ENCODE measurements at places on chromosomes 12 and 14.

DNA sequence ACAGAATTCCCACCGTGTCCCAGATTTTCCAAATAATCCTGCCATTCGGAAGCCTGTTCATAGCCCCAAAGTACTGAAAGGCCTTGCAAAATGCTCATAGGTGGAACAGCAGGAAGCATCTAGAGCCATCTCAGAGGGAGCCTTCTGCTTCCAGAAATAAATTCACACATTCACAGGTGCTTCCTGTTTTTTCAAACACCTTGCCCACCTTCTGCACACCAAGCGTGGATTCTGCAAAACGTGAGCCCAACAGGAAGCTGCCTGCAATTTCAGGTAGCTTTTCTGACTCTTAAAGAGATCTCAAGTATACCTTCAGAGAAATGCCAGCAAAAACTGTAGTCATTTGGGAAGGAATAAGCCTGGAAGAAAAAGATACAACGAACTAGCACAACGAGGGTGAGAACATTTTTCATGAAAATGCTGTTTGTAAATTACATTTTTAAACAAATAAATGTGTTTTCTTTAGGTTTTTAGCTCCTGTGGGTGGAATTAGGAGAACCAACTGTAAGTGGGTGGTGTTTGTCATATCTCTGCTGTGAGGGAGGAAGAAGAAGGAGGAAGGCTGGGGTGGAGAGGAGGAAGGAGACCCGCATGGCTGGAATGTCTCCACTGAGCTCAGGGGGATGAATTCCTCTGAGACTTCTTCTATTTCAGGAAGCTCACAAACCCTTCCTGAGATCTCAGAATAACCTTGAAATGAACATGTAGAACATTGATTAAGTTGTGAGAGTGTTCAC, at the start of gene IFNG-AS1:
TSS of gene IFNG-AS1 (plus strand) at position 264 of the 737 bp plus-strand sequence.
- no peak for DNase-seq

DNA sequence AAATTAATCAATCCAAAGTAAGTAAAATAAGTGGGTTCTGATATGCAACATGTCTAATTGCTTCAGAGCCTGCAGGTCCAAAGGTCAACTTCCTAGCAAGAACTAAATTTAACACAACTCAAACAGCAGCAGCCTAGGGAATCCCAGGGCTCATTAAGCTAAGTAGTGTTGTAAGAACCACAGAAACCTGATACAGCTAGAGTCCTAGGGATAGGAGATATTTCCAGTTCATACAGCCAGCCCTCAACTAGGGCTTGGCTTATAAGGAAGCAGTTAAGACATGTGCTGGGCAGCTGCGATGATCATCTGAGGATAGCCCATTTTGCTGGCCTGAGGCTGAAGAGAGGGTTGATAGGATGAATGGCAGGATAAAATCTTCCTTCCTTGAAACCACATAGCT, at the start of gene OR4Q3:
TSS of gene OR4Q3 (plus strand) at position 316 of the 400 bp plus-strand sequence.
- no peak for DNase-seq

DNA sequence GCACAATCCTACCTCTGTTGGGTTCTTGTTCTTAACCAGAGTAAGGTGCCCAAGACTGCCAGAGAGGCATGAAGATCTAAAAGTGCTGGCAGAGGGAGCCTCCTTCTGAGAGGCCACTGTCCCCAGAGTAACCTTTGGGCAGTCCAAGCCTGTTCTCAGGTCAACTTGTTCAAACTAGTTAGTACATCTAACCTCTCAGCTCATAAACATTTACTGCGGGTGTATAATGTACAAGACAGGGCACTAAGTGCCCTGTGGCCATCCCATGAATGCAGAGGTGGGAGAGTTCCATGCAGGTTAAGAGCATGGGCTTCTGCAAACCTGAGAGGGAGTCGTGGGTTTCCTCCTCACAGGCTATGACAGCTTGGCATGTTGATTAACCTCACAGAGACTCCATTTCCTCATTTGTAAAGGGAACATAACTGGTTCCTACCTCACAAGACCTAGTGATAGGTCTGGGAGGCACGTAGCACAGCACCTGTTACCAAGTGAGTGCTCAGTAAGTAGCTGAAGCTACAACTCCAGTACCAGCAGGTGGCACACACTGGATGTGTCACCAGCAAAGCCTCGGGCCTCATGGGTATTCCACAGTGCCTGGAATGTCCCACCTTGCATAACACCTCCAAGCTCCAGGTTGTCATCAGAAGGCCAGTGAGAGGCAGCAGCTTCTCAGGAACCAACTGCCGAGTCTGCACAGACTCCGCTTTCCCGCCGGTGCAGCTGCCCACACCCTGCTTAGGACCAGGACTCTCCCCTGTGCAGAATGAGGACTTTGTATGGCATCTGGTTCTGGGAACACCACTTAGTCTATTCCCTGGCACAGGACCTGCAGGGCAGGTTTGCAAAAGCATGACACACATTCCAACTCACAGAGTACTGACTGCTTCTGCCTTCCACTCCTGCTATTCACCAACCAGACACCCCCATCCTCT, 4.4 kb downstream of the VDR start:
- DNase-seq, result no peak

GRCh38 chr12:6277982-6278438, 32.5 kb upstream of the PLEKHG6 start:
- peak; percentile 64 for DNase-seq

DNA sequence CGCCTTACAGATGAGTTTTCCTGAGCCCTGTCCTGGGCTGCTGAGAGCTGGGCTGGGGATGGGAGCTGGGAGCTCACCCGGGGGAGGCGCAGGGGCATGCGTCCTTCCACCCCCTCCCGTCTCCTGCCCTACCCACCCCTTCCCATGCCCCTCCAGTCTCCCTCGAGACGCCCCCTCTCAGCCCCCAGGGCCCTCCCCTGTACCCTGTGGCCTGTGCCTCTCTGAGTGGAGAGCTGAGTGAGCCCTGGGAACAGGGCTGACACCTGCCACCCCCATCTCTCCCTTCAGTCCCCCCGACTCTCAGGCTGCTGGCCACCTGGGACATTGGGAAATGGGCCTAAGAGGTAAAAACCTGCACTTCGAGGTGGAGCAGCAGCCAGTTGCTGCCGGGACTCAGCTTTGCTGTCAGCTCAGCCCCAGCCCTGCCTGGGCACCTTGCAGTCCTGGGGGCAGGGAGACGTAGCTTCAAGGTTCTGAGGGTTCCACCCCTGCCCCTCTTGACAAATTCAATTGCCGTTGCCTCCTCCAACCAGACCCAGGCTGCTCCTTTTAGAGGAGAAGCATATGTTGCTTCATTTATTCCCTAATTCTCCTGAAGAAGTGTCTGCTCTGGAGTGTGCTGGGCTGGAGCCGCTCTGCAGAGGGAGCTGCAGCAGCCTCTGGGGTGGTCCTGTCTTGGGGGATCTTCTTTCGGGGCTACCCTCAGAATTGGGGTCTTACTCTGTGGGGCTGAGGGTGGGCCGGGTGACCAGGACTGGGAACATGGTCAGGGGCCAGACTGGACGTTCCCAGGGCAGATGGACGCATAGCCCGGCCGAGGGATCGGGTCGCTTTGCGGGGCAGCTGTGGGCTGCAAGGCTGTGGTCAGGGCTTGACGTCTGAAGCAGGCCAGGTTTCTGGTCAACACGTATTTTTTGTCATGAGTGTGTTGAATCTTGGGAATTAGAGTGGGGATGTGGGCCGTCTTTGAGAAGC, 141.4 kb downstream of the ADGRD1 start:
- no peak for DNase-seq

- DNase-seq, result no peak
Observed at GRCh38 chr12:45974883-45975282, 15.5 kb downstream of the SCAF11 start.

GRCh38 chr12:70467918-70468733, 102.0 kb downstream of the KCNMB4 start:
- no peak for DNase-seq

GRCh38 chr12:93080994-93081809, 152.1 kb upstream of the EEA1 start:
- no peak for DNase-seq

GRCh38 chr14:23321572-23322547, 603 bp downstream of the PABPN1 start:
- DNase-seq, result peak; percentile 68

GRCh38 chr14:59096303-59096702, 92.2 kb upstream of the DAAM1 start:
- DNase-seq, result no peak

DNA sequence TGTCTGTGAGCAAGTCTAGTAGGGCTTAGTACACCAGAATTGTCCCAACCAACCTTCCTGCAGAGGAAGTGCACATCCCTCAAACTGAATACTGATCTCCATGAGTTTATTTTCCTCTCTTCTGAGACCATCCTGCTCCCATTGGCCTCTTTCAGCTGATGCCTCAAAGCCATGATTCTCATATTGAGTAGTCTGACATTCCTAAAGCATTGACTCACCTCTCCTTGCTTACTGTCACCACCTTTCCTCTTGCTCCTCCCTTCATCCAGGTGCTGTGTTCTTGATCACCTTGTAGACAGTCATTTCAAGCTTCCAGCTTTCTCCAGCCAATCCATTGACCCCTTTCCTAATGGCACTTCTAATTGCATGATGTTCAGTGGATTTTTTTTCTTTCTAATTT, 583.7 kb upstream of the USP15 start:
- no peak for DNase-seq

DNA sequence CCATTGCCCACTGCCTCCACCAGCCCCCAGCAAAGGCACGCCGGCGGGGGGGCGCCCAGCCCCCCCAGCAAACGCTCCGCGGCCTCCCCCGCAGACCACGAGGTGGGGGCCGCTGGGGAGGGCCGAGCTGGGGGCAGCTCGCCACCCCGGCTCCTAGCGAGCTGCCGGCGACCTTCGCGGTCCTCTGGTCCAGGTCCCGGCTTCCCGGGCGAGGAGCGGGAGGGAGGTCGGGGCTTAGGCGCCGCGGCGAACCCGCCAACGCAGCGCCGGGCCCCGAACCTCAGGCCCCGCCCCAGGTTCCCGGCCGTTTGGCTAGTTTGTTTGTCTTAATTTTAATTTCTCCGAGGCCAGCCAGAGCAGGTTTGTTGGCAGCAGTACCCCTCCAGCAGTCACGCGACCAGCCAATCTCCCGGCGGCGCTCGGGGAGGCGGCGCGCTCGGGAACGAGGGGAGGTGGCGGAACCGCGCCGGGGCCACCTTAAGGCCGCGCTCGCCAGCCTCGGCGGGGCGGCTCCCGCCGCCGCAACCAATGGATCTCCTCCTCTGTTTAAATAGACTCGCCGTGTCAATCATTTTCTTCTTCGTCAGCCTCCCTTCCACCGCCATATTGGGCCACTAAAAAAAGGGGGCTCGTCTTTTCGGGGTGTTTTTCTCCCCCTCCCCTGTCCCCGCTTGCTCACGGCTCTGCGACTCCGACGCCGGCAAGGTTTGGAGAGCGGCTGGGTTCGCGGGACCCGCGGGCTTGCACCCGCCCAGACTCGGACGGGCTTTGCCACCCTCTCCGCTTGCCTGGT, at the start of gene CDKN1B:
TSS of gene CDKN1B (plus strand) at position 576 of the 793 bp plus-strand sequence. CDS start 472 bp downstream, outside the sequence.
- DNase-seq, result peak; percentile 80

GRCh38 chr12:89709995-89710872, 1.6 kb upstream of the ATP2B1 start:
- peak; percentile 63 for DNase-seq

- DNase-seq, result no peak
Observed at GRCh38 chr12:130838284-130838950, 633 bp downstream of the STX2 start.

DNA sequence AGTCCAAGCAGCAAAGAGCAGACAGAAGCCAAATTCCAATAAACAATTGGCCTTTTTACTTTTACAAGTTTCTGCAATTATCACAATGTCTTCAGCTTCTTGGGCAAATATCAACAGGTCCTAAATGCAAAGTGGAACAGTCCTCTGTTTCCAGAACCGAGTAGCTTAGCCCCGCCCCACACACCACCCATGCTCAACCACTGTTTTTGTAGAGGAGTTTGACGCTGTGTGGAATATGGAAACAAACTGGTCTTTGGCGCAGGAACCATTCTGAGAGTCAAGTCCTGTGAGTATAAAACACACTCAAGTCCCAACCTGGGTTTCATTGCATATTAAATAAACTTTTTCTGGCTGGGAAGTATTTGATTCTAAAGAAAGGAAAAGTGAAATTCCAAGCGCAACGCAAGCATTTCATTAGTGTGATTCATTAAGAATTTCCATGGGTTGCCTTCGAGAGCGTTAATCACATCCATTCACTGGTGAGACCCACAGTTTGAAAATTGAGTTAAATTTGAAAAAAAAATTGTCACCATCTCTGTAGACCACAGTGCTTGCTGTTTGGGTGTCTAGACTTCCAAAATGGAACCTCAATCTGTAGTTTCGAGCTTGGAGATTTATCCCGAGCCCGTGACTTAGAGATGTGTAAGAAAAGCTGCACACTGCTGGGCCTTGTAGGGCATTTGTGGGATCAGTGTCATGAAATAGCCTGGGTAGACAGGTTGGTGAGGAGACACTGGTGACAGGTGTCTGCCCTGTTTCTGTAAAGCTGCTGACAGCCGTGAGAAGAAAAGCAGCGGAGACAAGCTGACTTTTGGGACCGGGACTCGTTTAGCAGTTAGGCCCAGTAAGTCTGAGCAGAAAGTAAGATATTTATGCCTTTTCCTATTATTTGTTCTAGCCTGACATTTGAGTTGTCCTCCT, 96.1 kb downstream of the DAD1 start:
- no peak for DNase-seq

- no peak for DNase-seq
Observed at GRCh38 chr12:41897593-41897992, 247.1 kb downstream of the GXYLT1 start.

- no peak for DNase-seq
Observed at GRCh38 chr12:15038137-15038536, 65.3 kb downstream of the PDE6H start.

DNA sequence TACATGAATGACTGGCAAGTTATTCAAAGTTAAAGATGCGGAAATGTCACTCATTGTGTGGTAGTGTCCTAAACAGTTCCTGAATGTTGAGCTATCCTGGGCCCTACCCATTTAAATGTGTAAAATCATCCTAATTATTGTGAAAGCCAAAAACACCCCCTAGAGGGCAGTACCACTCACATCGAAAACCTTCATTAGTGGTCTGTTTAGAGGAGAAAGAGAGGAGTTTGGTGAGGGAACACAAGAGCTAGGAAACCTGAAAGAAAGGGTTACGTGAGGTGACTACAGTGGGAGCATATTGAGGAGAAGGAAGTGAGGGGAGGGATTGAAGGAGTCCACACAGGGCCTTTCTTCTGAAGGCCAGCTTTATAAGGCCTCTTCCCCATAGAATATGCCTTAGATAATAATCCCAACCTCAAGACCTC, 2.5 kb upstream of the TEP1 start:
- DNase-seq, result no peak

DNA sequence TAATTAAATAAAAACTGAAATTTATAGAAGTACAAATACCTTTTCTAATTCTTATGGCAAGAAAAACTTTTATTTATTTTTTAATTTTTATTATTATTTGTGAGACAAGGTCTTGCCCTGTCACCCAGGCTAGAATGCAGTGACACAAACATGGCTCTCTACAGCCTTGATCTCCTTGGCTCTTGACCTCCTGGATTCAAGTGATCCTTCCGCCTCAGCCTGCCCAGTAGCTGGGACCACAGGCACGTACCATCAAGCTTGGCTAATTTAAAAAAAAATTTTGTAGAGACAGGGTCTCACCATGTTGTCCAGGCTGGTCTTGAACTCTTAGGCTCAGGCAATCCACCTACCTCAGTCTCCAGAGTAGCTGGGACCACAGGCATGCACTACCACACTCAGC, 47.4 kb downstream of the COCH start:
- DNase-seq, result no peak
